GM12865 (cell line): ENCODE measurements at places on chromosomes 16 and 17.

GRCh38 chr17:73335591-73336407 is 24.0 kb upstream of the CDC42EP4 start:
- no peak for DNase-seq

DNA sequence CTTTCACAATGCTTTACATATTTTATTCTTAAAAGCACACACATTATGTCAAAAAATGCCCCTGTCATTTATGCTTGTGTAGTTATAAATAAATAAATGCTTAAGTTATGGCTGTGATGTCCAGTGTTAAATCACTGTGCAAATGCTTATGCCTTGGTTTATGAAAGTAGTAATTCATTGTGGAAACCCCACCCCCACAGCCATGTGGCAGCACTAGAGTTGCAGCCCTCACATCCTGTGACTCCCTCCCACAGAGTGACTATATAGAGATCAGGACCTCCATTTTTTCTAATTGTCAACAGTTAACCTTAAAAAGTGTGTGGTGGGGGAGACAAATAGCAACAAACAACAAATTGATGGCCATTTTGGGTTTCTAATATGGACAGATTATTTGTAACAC is 2.4 kb downstream of the SKAP1 start:
- DNase-seq = peak; percentile 80

DNA sequence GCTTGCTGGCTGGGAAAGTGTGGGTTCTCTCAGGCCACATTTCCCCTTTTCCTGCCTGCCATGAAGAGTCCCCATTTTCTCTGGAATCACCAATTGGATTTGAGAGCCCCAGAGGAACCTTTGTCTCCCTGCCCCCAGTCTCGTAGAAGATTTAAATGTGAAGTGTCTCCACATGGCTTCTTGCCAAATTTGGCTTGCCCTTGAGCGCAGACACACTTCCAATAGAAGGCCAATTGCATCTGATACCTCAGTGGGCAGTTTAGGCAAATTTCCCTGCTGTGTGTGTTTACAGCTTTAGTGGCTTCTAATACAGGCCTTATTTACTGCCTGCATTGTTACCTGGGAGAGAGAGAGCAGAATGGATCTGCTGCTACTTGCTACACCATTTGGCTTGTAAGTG is 29.7 kb downstream of the CDK5R1 start:
- peak; percentile 32 for DNase-seq

DNA sequence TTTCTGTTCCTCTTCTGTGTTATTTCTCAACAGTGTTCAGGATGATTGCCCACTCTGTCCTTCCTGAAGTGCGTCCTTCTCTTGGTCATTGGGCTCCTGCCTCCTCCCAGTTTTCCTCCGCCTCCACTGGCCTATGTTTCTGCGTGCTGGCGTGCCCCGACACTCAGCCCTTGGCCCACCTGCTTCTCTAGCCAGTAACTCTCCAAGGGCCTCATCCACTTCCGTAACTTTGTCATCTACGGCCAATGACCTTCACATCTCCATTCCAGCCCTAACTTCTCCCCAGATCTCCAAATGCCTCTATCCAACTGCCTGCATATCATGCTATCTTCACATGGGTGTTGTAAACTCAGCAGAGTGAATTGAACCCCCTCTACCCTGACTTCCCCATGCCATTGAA is 39.6 kb upstream of the RPL38 start:
- no peak for DNase-seq

GRCh38 chr16:80319181-80319580 is 221.6 kb upstream of the DYNLRB2 start:
- DNase-seq = peak; percentile 15

DNA sequence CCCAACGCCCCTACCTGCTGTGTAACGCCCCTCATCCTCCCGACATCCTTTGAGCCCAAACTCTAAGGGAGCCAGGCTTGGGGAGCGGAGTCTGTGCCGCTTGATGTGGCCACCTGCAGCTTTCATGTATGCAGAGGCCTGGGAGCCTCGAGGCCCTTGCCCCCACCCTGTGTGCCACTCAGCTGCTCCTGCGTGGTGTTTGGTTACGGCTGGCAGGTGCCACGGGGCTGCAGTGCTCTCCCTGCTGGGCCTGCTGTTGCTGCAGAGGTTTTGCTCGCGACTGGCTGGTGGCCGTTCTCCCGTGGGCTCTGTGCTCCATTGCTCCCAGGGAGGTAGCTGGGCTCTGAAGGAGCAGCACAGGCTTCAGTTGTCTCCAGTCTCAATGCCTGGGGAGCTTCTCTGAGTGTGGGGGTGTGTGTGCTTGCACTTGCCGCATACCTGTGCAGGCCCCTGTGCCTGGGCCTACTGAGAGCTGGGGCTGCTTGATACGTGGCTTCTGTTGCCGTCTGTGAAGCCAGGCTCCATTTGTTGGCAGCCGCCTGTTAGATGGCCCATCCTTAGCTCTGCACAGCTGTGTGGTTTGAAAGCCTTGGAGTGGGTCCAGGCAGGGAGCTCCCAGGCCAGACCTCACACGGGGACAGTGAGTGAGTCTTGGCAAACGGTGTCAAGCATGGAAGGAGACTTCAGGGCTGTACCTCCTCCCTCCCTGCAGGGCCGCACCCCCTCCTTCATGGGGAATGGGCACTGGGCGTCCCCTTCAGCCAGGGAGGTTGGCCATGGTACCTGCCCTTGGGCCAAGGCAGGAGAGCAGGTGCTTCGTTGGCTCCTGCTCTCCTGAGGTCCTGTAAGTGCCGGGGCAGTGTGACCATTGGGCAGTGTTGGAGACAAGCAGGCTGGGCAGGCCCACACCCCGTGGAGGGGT is 47.2 kb downstream of the PDPK1 start:
- no peak for DNase-seq

DNA sequence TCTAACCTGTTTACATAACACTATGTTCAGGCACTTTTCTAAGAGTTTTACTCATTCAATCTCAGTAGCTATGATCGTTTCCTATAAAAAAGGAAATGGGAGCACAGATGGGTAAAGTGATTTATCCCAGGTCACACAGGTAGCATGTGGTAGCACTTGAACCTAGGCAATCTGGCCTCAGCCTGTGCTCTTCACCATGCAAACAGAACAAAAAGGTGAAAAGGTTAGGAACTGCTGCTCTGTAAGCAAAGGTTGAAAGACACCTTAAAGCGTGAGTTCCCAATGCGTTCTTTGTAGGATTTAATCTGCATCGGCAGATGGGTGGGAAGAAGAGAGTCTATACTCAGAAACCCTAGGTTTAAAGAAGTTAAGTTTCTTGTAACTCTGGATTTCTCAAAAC is 14.9 kb upstream of the KLHL11 start:
- no peak for DNase-seq

- DNase-seq = no peak
These were observed 80.2 kb downstream of the RPA1 start for GRCh38 chr17:1909985-1910384.

DNA sequence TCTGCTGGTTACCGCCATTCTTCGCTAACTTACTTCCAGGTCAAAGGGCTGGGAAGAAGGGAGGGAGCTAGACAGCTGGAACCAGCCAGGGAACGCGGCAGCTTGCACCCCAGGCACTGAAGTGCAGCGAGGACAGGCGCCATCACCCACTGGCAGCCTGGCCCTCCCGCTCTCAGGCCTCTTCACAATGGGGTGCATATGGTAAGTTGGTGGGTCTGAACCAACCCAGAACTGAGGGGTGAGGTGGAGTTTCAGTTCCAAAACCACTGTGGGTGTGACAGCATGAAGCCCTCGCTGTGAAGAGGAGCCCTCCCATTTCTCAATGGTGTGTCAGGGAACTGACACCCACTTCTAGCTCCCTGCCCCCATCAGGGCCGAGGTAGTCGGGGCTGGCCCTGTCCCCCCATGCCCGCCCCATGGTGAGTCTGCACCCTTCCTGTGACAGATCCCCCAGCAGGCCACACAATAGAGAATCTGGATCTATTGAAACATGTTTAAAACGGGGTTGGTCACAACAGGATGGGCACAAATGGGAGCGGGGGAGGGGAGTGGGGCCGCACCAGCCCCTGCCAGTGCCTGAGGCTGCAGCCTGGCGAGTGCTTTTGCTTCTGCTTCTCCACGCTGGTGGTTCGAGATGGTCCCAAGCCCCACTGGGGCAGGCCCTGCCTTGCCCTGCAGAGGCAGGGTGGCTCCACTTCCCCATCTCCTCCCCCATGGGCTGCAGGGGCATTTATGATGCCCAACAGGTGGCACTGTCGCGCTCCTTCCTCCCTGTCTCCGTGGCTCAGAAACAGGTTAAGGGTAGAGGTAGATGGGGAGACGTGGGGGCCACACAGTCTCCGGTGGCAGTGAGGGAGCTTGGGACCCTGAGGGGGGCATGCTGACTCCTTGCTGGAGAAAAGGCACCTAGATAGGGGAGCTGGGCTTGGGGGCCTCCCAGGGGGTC is 2.3 kb downstream of the LIMD2 start:
- DNase-seq = peak; percentile 92

- DNase-seq = no peak
These were observed 293.3 kb downstream of the CEP112 start for GRCh38 chr17:65898651-65899050.

DNA sequence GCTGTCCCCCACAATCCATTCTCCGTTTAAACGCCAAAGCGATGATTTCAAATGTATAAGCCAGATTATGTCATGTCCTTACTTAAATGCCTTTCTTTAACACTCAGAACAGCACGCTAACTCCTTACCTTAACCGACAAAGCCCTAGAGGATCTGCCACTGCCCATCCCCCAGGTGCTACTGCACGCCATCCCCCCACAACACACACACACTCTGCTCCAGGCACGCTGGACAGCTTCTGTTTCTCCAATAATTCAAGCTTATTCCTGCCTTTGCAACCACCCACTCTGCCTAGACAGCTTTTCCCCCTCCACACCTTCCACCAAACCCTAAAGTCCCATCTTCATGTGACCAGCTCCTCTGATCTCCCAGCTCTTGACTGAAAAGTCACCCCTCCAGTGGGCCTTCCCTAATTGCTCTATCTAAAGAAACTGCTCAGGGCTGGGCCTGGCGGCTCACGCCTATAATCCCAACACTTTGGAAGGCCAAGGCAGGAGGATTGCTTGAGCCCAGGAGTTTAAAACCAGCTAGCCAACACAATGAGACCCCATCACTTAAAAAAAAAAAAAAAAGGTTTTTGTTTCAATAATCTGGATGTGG is 38.9 kb upstream of the RPL38 start:
- no peak for DNase-seq

- DNase-seq = no peak
These were observed 15.5 kb downstream of the RMI2 start for GRCh38 chr16:11360641-11361373.

GRCh38 chr16:59411961-59412841 is 678.1 kb upstream of the GOT2 start:
- no peak for DNase-seq

DNA sequence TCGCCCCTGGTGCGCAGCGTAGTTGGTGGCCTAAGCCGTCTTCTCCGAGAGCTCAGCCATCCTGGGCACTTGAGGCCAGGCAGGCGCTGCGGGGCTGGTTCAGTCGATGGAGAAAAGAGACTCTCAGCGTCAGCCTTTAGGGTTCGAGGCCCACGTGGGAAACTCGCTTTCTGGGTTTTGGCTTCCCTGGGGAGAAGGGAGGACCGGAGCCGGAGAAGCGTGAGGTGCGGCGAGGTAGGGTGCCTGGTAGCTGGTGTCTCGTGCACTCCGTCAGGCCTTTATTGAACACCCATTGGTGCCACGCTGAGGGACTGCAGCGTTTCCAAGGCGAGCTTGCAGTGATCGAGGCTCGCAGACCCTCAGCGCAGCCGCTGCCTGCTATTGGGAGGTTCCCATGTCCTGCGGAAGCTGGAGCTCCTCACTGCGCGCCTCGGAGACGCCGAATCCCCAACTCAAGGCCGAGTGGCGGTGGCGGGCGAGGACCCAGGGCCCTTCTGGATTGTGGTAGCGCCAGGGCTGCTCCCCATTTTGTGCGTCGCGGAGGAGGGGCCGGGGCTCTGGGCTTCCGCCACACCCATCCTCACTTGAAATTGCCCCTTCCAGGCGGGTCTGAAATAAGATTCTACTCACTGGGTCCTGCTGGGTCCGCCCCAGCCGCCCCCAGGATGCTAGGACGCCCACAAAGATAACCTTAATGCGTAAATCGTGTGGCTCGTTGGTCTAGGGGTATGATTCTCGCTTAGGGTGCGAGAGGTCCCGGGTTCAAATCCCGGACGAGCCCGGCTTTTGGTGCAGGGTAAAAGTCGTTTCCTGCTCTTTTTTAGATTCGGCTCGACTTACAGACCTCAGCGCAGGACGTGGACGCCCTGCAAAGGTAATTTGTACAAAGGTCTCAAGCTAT is 1.2 kb downstream of the OR1F1 start:
- DNase-seq = peak; percentile 87

DNA sequence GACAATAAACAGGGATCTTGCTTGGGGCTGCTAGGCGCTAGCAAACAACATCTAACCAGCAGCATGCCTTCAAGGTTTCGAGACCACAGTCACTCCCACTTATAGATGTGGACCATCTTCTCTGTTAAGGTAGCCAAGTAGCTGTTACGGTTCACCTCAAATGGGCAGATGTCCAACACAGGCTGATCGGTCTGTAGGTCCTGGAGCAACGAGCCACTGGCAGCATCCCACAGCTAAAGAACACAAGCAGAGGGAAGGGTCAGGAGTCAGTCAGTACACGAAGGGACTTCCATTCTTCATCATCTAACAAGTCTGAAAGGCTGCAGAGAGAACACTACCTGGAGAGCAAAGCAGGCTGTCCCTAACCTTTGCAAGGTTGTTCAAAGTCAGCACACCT is 16.9 kb upstream of the GLG1 start:
- DNase-seq = no peak

- DNase-seq = no peak
These were observed 168.1 kb upstream of the RBL2 start for GRCh38 chr16:53266156-53266555.

DNA sequence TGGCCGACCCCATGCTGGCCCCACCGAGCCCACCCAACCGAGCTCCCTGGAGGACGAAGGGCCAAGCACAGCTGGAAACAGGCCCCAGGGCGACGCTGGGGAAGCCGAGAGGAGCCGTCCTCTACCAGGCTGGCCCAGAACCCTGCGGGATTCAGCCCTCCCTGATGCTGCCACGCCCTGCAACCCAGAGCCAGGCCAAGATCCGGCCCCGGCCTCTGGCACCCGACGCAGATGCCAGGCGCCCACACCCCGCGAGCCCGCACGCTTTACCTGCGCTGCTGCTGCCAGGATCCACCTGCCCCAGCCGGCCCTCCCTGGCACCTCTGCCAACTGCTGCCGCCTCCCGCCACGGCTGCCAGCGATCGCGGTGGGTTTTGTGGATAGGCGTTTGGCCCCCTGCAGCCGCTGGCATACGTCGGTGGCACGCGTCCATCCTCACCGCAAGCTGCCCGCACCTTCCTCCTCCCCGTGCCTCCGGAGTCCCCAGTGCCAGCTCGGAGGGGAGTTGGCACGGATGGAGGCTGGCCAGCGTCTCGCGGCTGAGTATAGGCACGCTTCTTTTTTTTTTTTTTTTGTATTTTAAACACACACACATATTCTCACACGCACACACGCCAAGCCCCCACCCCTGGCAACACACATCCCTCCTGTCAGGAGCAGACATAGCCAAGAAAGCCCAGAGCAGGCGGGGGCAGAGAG is 41.3 kb upstream of the ACSF3 start:
- no peak for DNase-seq

DNA sequence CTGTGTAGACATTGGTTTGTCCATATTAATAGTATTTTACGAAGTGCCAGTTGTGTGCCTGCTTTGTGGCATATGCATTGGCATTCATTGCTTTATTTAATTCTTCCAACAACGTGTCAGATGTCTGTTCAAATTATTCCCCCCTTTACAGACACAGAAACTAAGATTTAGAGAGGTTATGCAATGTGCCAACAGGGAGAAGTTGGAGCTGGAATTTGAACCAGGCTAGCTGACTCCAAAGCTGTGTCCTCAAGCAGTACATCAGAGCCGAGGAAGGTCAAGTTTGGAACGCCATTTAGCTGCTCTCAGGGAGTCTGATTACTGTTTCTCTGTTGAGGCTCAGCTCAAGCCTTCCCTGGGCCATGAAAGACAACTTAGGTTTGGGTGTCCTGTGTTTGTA is 232.3 kb downstream of the WWOX start:
- DNase-seq = no peak

GRCh38 chr16:71676236-71676635 is 48.3 kb downstream of the PHLPP2 start:
- DNase-seq = no peak
